CD4-positive, alpha-beta memory T cell (primary cell): ENCODE measurements at places on chromosomes 1 and 21. TPM values are rescaled to one million over a fixed set of nuclear protein-coding genes. Genes with fewer than 3 reads are reported as not detected.

DNA sequence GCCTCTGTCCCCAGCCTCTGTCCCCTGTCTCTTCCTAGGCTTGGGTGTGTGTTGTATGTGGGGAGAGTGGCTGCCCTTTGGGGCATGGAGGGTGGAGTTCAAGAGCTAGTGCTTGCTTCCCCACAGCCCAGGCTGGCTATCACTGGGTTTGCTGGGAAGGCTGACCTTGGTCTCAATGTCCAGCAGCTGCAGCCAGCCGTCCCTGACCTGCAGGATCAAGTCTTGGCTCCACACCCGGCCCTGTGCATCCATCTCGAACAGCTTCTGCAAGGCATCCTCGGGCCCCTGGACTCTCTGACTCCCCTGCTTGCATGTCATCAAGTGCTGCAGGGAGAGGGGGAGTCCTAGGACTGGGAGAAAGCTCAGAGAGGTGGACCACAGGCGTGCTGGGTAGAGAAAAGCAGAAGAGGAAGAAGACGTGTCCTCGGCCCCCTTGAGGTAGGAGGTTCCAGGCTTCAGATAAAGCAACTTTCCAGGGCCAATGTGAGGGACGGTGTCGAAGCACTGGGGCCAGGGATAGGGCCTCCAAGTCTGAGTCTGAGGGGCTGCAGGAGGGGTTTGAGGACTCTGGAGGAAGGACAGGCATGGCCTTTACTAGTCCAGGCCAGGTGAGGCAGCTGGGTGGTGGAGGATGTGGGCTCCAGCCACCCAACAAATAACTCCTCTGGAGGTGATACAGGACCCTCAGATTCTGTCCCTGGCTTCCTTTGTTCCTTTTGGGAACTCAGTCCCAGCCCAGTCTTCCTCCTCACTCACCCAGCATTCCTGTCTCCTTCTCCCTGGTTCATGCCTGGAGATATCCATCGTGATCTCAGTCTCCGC lies 4.0 kb downstream of the EPS8L3 start:
- no peak overlapping the region for H3K4me3 ChIP-seq

DNA sequence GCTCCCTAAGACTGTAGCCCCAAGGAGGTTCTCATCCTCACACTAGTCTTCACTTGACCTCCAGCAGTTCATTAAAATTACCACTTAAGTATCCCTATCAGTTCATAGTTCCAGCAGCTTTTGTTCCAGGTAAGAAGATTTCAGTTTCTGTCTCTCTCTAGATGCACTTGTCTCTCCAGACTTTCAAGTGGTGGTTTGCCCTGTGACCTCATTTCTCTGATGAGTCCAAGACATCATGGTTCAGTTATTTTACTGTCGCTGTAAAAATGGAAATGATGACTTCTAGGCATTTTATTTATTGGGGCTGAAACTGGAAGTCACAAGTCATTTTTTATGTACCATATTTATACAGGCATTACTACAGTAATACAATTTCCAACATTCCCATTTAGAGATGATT lies 17.9 kb upstream of the RGS18 start:
- no peak for DNase-seq
- H3K27me3 ChIP-seq, result no peaks in the 10 kb centered on the region
- H3K27ac ChIP-seq, result no peak overlapping the region
- H3K4me3 ChIP-seq, result no peak overlapping the region
- no peaks in the 10 kb centered on the region for H3K36me3 ChIP-seq

GRCh38 chr1:239550178-239550577 lies 163.8 kb downstream of the CHRM3 start:
- no peaks in the 10 kb centered on the region for H3K27me3 ChIP-seq
- no peaks in the 10 kb centered on the region for H3K36me3 ChIP-seq
- no peak for DNase-seq
- H3K4me1 ChIP-seq, result peaks cover 7% of the 10 kb centered on the region
- no peak overlapping the region for H3K4me3 ChIP-seq

- peaks cover 22% of the 10 kb centered on the region for H3K4me1 ChIP-seq
- no peak overlapping the region for H3K4me3 ChIP-seq
- DNase-seq, result no peak
Measured at GRCh38 chr1:7755448-7755847, 15.6 kb upstream of the VAMP3 start.

DNA sequence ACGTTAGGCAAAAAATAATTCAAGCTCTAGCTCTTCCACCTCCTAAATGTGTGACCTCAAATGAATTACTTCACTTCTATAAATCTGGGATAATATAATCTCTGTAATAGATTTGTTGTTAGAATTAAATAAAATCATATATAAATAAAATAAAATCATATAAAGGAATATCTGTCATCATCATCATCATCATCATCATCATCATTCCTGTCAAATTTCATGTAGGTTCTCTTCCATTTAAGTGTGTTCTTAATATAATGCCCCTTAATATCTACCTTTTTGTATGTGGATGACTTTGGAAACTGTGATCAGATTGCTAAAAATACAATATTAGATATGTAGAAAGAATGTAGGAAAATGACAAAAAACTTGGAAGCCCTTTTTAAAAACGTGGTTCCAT lies 621.0 kb downstream of the ADGRL2 start:
- no peak overlapping the region for H3K4me3 ChIP-seq
- no peaks in the 10 kb centered on the region for H3K27me3 ChIP-seq
- no peak for DNase-seq
- no peaks in the 10 kb centered on the region for H3K4me1 ChIP-seq

Gene RAP1GAP
- polyA plus RNA-seq, result not detected

DNA sequence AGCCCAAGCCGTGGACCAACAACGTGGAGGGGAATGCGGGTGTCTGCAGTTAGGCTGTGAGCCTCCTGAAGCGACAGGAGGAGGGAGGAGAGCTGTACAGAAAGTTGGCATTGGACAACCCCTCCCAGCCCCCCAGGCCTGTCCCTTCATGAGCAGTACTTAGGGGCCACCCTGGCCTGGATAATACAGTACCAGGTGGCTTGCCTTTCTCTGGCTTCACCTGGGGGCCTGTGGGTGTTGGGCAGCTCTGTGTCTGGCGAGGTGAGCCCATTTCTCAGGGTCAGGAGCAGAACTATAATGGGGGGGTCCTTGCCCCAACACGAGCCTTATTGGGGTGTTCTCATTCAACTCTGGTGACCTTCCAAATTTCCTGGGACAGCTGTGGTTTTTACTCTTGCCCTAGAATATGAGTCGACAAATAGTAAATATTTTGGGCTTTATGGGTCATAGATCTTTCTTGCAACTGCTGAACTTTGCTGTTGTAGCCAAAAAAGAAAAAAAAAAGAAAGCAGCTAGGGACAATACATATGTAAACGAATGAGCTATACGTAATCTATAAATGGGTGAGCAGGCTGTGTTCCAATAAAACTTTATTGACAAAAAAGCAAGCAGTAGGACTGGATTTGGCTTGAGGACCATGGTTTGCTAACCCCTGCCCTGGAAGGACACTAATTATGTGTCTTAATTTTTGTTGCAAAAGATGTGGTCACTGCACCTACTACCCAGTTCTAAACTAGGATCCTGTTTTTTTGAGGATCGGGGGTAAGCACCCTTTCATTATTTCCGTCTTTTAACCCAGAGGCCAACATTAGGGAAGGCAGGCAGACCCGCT lies 11.4 kb downstream of the COQ8A start:
- H3K36me3 ChIP-seq, result no peaks in the 10 kb centered on the region
- DNase-seq, result no peak
- no peaks in the 10 kb centered on the region for H3K27me3 ChIP-seq
- H3K27ac ChIP-seq, result no peak overlapping the region
- H3K4me1 ChIP-seq, result no peaks in the 10 kb centered on the region

- no peaks in the 10 kb centered on the region for H3K27me3 ChIP-seq
- H3K4me1 ChIP-seq, result peaks cover 10% of the 10 kb centered on the region
- DNase-seq, result no peak
Measured at GRCh38 chr1:22888320-22889075, 84.2 kb downstream of the LACTBL1 start.

Gene OPRD1
- not detected for polyA plus RNA-seq

GRCh38 chr1:30171537-30172298 lies 551.7 kb downstream of the MATN1 start:
- DNase-seq, result no peak
- no peak overlapping the region for H3K27ac ChIP-seq
- H3K4me3 ChIP-seq, result no peak overlapping the region
- H3K36me3 ChIP-seq, result no peaks in the 10 kb centered on the region
- no peaks in the 10 kb centered on the region for H3K27me3 ChIP-seq
- no peaks in the 10 kb centered on the region for H3K4me1 ChIP-seq

- no peak overlapping the region for H3K4me3 ChIP-seq
- no peak overlapping the region for H3K27ac ChIP-seq
- no peaks in the 10 kb centered on the region for H3K27me3 ChIP-seq
- H3K36me3 ChIP-seq, result no peaks in the 10 kb centered on the region
- H3K4me1 ChIP-seq, result no peaks in the 10 kb centered on the region
Measured at GRCh38 chr1:199102239-199102638, 463.4 kb downstream of the PTPRC start.

Gene VANGL1
- polyA plus RNA-seq, result 1.6 TPM

DNA sequence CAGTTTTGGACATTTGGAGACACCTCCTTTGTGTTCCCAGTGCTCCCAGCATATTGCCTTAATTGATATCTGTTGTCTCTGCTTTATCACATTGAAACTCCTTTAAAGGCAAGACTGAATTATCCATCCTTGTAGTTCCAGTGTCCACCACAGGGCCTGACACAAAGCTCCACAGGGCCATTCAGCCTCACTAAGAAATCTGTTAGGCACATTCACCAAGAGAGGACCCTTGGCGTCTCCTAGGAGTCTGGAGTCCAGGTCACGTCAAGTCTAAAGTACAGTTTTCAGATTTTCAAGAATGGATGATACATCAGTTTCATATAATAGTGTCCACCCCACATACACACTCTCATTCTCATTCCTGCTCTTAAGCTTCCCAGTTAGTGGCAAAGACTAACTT lies 4.8 kb downstream of the ACP6 start:
- DNase-seq, result no peak
- no peak overlapping the region for H3K4me3 ChIP-seq
- H3K27ac ChIP-seq, result no peak overlapping the region
- H3K36me3 ChIP-seq, result no peaks in the 10 kb centered on the region

Gene SLC25A44
- 9.8 TPM for polyA plus RNA-seq

Gene ACADM
- 67.2 TPM for polyA plus RNA-seq

DNA sequence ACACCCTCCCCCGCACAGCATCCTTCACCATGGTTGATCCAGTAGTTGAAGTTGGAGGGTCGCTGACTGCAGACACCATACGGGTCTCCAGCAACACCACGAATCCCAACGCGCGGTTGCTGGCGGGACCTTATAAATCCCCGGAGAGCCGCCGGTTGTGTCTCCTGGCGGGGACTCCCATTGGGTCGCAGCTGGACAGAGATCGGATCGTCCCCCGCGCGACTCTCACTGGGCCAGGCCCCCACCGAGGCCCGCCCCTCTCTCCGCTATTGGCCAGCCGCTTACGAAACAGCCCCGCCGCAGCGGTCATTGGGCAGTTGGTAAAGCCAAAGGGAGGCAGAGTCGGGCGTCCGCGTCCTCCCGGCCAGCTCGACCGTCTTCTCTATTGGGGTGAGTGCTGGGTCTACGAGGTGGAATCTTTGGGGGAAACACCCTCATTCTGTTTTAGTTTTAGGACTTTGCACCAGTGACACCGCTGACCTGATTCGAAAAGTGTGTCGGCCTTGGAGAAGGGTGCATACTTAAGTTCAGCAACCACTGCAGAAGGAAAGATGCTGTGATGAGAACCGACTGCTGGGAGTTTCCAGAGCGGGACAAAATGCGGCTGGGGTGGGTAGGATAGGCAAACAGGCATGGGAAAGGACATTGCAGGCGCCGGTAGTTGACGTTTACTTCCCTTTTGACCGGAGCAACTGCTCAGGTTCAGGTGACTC lies 27.4 kb downstream of the RABIF start:
- H3K36me3 ChIP-seq, result no peaks in the 10 kb centered on the region
- no peak overlapping the region for H3K27ac ChIP-seq
- peak overlapping the region; percentile 75 for H3K4me3 ChIP-seq
- DNase-seq, result peak; percentile 14
- peaks cover 21% of the 10 kb centered on the region for H3K27me3 ChIP-seq
- peaks cover 15% of the 10 kb centered on the region for H3K4me1 ChIP-seq

Gene PEX10
- polyA plus RNA-seq, result 8.6 TPM

GRCh38 chr1:39539252-39539790 lies 37.3 kb downstream of the PABPC4 start:
- no peak overlapping the region for H3K4me3 ChIP-seq
- H3K4me1 ChIP-seq, result no peaks in the 10 kb centered on the region
- H3K27ac ChIP-seq, result no peak overlapping the region
- H3K36me3 ChIP-seq, result peaks cover 6% of the 10 kb centered on the region
- no peaks in the 10 kb centered on the region for H3K27me3 ChIP-seq
- peak; percentile 38 for DNase-seq

DNA sequence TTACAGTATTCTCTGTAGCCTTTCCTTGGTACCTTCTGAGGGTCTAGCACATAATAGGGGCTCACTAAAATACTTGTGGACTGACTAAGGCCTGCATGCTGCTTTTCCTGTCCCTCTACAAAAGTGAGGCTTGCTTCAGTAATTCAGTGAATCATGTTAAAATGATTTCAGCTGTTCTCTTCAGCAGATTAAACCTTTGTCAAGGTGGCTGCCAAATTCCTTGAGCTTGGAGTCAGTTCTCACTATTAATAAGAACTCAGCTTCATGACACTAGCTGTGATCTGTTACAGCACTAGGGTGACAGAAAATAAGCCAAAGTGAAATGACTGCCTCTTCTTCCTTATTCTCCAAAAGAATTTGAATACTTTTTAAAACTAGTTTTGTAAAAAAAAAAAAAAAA lies 128.8 kb downstream of the KCNN3 start:
- no peak overlapping the region for H3K4me3 ChIP-seq
- H3K36me3 ChIP-seq, result no peaks in the 10 kb centered on the region
- DNase-seq, result no peak
- H3K4me1 ChIP-seq, result peaks cover 23% of the 10 kb centered on the region
- H3K27ac ChIP-seq, result no peak overlapping the region
- H3K27me3 ChIP-seq, result no peaks in the 10 kb centered on the region

DNA sequence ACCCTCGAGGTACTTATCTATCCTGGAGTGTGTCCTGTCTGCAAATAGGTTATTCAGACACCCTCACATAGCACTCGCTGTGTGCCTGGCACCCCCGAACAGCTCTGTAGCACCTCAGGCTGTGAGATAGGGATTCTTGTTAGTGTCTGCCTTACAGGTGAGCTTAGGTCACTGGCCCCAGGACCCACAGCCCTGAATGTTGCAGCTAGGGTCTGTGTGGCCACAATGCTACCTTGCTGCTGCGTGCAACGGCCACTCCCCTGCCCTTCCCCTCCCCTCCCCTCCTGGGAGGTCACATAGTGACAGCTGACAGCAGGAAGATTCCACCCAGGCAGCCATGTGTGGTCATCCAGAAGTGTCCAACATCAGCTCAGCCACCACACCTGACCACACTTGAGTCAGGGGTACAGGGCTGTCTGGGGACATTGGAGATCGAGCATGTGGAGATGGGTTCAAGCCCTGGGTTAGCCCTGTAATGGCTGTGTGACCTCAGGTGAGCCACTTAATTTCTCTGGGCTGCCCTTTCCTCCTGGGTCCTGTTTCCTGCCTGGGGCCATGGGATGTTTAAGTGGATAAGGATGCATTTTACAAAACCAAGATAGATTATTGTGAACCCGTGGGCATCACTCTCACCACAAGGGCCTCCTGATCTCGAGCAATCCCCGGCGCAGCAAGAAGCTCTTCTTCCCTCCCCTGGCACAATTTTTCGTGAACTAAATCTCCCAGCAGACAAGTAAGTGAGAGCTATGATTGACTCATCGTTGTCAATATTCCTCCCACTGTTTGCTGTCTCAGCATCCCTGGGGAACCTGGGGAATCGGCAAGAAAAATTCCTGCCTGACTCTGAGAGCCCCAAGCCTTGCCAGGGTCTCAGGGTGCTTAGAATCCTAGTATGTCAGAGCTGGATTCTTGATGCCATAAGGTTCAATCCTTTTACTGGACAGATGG lies 208.7 kb downstream of the PTPRU start:
- no peaks in the 10 kb centered on the region for H3K36me3 ChIP-seq
- no peak for DNase-seq
- no peak overlapping the region for H3K27ac ChIP-seq
- H3K4me1 ChIP-seq, result no peaks in the 10 kb centered on the region
